ENCODE measurements at places on chromosomes 1 and 21.

- DNase-seq = no peak
Measured at GRCh38 chr1:11176081-11176706, 13.0 kb upstream of the ANGPTL7 start.

DNA sequence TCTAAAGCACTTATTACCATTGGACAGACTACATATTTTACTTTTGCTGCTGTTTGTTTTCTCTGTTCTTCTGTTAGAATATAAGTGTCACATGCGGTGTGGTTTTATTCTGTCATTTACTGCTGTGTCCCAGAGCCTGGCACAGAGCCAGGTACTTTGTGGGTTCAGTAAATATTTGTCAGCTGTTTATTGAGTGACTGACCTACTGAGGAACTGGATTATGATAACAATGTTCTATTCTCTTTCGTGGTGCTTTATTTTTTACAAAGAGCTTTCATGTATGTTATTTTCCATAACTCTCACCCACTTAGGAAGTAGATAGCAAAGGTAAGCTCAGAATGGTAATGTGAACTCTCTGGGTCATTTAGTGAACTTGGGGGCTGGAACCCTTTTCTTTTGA is 118.8 kb downstream of the RWDD3 start:
- no peak for DNase-seq

GRCh38 chr1:156228501-156228900 is 13.5 kb upstream of the BGLAP start:
- no peak for DNase-seq

- DNase-seq = no peak
Measured at GRCh38 chr1:98920441-98921110, 84.1 kb downstream of the PLPPR5 start.

DNA sequence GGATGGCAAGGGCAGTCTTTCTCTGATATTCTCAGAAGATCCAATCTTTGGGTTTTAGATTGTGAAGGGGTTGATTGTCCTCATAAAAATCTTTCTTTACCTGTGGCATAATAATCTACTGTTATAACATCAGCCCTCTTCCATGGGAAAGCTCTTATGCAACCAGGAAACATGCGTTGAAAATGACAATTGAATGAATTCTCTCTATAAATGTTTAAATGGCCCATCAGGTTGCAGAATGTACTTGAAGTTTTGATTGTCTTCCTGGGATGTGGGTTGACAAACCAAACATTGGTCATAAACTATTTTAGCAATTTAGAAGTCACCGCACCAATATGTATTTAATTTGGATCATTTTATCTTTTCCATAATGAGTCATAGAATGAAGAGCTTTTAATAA is 31.7 kb upstream of the ITLN1 start:
- no peak for DNase-seq

- no peak for DNase-seq
Measured at GRCh38 chr1:174352117-174352516, 95.6 kb upstream of the GPR52 start.

DNA sequence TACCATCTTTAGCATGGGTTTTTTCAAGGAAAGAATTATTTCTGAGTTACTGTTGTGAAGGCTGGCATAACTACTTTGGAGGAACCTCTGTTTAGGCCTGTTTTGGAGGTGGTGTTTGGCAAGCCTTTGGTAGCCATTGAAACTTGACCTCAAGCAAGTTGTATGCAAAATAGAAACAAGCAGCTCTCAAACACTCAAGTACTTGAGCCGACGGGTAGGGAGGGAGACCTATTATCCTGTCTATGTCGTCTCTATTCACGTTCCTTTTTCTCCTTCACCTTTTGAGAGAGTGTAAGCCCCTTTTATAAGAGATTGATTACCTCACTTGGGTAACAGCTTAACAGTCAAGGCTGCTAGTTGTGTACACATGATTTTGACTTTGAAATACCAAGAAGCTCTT is 878.3 kb upstream of the CXADR start:
- DNase-seq = no peak

DNA sequence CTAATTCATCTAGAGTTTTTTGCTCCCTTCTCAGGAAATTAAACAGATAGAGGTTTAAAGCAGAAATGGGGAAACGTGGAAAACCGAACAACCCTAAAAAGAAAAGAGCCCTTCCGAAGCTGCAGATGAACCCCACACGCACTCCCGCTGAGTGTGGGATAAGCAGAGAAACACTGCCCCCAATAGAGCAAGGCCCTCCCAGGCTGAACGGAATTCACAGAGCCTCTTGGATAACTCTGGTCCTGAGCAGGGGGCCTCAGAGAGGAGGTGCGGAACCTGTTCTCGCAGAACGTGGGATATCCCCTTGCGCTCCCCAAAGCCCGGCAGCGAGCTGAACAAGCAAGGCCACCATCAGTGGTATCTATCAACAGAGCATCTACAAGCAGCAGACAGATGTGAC is 44.9 kb downstream of the SSBP3 start:
- no peak for DNase-seq

DNA sequence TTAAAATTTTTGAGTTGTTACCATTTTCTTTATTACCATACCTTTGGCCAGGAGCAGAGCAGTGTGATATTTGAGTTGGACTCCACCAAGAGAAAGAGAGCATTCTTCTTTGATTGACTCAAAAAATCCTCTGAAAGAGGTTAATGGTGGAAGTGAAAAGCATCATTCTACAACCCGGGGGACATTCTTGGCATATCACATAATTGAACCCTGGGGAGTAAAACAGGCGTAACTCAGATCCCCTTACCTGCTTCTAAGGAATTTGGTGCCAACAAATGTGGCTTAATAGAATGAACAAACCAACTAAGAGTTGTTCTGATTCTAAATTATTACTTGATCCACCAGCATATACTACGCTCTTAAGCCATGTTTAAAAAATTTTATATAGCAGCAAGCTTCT is 351.1 kb upstream of the DEPDC1 start:
- DNase-seq = no peak

GRCh38 chr1:19737104-19737825 is 62.5 kb downstream of the TMCO4 start:
- DNase-seq = no peak

GRCh38 chr1:51193564-51193963 is 42.5 kb upstream of the RNF11 start:
- DNase-seq = no peak

DNA sequence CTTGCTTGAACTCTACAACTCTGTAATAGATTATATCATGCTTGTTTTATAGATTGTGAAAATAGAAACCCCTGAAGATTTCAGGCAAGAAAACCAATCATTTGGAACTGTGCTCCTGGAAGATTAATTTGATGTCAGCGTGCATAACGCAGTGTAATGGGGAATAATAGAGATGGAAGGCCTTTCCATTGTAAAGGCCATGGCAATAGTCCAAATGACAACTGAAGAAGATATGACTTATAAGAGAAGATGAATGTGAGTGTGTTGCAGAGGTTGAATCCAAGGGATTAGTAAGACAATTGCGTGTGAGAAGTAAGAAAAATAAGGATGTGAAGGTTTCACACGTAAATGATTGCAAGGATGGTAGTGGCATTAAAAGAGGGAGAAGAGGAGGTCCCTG is 285.0 kb downstream of the DUSP10 start:
- DNase-seq = no peak

DNA sequence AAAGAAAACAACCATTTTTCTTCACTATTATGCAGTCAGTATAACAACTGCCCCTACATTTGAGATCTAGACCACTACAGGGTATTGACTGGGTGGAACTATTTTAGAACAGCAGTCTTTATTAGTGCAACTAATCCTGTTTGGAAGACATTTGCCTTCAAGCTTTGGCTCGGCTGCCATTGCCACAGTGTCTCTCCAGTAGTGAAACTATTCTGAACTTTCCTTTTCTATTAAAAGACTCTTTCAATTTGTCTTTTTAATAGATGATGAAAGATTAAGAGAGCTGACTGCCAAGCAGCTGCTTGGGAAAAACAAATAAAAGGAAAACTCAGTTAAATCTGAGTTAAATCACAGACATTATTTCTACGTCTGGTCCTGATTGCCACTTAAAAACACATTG is 49.3 kb downstream of the LPGAT1 start:
- no peak for DNase-seq

GRCh38 chr1:39136638-39137037 is 67.9 kb upstream of the MACF1 start:
- no peak for DNase-seq

- DNase-seq = peak; percentile 8
Measured at GRCh38 chr1:63148825-63149645, 173.3 kb upstream of the FOXD3 start.

GRCh38 chr1:188466539-188466938 is 1637.8 kb downstream of the PLA2G4A start:
- DNase-seq = no peak

GRCh38 chr21:45524756-45525152 is 17.5 kb downstream of the SLC19A1 start:
- no peak for DNase-seq

DNA sequence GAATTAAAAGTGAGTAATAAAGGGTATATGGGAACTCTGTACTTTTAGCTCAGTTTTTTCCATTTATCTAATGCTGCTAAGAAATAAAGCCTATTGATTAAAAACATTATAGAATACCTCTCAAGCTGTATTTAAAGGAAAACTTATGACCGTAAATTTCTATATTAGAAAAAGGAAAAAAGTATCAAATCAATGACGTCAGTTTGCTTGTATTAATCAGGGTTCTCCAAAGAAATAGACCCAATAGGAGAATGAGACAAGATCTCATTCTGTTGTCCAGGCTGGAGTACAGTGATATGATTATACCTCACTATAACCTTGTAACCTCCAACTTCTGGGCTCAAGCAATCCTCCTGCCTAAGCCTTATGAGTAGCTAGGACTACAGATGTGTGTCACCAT is 15.4 kb upstream of the LRIF1 start:
- no peak for DNase-seq

DNA sequence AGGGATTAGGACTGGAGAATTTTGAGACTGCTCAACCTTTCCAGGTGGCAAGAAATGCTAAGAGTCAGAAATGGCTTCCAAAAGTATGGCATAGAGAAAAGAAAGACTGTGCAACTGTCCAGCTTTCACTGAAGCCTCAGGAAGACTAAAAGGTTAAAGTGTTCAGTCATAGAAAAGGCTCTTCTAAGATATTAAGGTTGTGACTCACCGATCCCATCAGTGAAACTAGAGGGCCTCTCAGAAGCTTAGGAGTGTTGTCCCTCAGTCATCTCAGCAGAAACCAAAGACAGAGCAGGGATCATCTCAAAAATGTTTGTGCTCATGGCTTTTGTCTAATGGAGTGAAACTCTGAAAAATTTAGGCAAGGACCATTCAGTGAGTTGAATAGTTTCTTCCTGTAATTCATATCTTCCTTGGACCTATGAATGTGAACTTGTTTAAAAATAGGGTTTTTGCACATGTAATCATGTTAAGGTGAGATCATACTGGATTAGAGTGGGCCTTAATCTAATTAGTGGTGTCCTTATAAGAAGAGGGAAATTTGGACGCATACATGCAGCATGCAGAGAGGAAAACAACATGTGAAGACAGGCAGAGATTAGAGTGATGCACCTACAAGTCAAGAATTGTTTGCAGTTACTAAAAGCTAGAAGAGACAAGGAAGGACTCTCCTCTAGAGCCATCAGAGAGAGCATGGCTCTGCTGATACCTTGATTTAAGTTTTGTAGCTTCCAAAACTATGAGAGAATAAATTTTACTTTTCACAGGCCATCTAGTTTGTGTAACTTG is 71.3 kb downstream of the RPE65 start:
- no peak for DNase-seq

GRCh38 chr21:32099812-32100416 is 178.9 kb downstream of the MIS18A start:
- no peak for DNase-seq

DNA sequence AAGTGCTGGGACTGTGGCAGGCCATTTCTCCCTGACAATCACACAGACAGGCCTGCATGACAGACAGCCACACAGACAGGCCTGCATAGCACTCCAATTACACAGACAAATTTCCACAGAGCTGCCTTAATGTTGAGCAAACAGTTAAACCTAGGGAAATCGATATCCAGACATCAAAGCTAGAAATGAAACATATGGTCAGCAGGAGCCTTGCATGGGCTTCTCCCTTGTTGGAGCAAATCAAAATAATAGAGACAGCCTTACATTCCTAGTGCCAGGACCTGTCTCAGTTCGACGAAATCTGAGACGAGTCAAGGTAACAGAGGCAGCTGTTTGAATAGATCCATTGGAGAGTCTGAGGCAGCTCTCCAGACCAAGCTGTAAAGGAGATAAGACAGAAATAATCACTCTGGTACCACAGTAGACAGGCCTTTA is 42.4 kb downstream of the OLFML3 start:
- DNase-seq = no peak

GRCh38 chr21:21210552-21210951 is 212.3 kb downstream of the NCAM2 start:
- no peak for DNase-seq

- no peak for DNase-seq
Measured at GRCh38 chr1:154154534-154155191, at the start of gene NUP210L. TSS of gene NUP210L (minus strand) at chr1:154155073.

DNA sequence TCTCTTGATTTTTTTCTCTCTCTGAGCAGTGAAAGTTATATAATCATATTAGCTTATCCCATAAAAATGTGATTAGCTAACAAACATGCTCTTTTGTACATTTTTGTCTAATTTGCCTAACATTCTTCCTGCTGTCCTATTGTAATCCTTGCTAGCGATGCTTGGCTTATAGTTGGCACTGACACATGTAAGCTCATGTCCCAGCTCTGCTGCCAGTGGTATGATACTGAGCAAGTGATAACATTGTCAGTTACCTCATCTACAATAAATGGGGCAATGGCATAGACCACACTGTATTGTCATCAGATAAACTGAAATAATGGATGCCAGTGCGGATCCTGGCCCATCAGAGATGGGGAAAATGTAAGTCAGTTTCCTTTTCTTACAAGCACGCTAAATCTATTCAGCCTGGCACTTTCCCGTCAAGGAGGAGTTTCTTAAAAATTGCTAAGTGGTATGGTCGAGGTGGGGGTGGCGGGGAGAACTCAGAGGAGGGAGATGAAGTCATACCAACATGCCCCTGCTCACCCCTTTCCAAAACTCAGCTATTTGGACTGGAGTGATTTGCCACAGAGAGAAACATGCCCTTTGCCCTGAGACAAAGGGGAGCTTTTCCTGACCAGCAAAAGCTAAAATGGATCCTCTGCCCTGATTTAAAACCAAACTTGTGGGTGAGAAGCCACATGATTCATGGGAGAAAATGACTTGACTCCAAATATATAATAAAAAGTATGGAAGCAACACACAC is 1.3 kb downstream of the FYB2 start:
- DNase-seq = no peak

DNA sequence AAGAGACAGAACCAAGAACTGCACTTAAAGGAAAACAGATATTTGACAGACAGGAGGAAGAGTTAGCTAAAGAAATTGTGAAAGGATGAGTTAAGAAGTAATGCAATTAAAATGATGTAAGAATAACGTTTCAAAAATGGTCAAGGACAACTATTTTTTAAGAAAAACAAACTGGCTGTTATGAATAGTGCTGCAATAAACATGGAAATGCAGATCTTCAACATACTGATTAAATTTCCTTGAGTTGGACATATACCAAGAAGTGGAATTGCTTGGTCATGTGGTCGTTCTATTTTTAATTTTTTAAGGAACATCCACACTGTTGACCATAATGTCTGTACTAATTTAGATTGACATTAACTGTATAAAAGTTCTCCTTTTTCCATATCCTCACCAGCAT is 23.1 kb upstream of the PHTF1 start:
- no peak for DNase-seq

Data from CD4-positive, CD25-positive, alpha-beta regulatory T cell (primary cell).